RCC 7860 (cell line): ENCODE measurements at places on chromosomes 11 and 22.
A peak's percentile ranks its signal among the peaks of the same experiment; 100 is the strongest.

GRCh38 chr11:94557421-94557820 is 9.7 kb upstream of the PIWIL4 start:
- no peak for DNase-seq

GRCh38 chr11:47270331-47271271 is 668 bp downstream of the MADD start:
- no peak for DNase-seq

- no peak for DNase-seq
Observed at GRCh38 chr11:75632450-75632849, 36.4 kb downstream of the MAP6 start.

DNA sequence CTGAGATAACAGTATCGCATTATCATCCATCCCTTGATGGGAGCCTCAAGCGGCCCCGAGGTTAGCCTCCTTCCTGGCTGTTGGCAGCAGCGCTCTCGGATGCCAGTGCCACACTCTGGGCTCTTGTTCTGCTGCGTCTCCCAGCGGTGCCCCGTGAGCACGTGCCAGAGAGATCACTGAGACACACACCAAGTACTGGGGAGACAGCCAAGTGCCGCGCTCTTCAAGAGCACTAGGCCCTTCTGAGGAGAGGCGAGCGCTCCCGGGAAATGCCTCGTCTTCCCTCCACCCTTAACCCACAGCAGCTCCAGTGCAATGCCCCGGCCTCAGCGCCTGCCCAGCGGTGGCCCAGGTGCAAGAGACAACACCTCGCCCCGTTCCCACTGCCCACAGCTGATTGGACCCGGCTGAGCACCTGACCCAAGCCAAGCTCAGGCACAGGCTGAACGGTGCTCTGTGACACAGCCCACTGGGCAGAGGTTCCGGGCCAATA is 248.3 kb upstream of the NARS2 start:
- DNase-seq, result no peak

DNA sequence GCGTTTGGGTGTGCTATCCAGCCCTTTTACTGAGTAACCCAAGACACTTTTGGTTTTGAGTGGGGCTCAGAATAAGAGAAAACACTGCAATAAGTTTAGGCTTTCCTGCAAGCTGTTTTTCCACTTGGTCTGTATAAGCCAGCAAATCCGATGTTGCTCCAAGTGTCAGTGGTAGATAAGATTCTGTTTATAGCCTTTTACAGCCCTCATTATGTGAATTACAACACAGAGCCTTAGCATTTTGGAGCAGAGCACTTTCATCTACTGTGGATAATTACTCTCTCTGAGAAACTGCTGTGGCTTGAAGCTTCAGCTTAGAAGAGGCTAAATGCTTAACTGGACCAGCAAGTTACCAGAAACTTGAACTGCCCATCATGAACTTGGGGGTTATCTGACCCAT is 601.1 kb downstream of the JRKL start:
- no peak for DNase-seq

- peak; percentile 3 for DNase-seq
Observed at GRCh38 chr11:65615950-65616574, 486 bp downstream of the PCNX3 start.

GRCh38 chr22:17847360-17848078 is 73.2 kb upstream of the BID start:
- DNase-seq, result no peak

DNA sequence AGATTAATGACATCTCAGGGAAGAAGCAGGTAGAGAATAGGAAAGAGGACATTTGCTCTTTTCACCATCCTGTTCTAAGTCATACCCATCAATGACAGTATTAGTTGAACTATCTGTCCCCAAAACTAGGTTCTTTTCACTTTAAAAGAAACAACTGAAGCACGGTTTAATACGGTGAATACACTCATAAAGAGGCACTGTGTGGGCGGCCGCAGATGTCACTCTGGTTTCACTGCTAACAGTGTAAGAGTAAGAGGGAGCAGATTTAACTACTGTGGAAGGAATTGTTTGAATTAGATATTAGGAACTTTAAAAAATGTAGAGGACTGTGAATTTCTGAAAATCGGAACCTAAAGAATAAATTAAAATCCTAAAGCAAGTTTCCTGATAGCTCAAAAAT is 49.5 kb downstream of the VSIG10L2 start:
- DNase-seq, result no peak

GRCh38 chr11:121931748-121932352 is 184.2 kb downstream of the BLID start:
- DNase-seq, result no peak

DNA sequence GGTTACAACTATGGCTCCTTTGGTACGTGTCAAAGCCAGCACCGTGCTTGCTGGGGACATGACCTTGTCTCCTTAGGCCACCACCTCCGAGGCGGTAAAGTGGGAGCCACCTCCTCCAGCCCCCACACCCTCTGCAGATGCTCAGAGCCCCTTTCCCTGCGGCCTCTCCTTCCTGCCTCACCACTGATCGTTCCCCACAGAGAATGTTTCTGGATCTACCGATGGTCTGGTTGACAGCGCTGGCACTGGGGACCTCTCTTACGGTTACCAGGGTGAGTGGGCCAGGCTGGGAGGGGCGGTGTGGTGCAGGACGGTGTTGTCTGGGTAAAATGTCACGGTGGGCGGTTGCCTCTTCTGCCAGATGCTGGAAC is 8.9 kb downstream of the SIDT2 start:
- no peak for DNase-seq

DNA sequence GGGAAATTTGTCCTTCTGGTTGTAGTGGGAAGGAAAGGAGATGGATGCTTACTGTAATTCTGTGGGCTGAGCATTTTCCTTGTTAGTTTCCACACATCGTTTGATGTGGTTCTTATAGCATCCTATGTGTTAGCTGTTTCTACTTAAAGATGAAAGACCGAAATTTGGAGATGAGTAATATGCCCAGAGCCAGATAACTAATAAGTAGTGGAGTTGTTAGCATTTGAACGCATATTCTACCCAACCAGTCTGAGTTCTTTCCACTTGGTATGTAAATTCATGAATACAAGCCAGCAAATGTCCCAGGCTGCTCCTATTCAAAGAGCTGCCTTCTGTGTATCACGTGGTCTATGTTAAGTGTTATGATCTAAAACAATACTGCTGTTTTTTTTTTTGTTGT is 14.6 kb downstream of the SPECC1L start:
- no peak for DNase-seq

DNA sequence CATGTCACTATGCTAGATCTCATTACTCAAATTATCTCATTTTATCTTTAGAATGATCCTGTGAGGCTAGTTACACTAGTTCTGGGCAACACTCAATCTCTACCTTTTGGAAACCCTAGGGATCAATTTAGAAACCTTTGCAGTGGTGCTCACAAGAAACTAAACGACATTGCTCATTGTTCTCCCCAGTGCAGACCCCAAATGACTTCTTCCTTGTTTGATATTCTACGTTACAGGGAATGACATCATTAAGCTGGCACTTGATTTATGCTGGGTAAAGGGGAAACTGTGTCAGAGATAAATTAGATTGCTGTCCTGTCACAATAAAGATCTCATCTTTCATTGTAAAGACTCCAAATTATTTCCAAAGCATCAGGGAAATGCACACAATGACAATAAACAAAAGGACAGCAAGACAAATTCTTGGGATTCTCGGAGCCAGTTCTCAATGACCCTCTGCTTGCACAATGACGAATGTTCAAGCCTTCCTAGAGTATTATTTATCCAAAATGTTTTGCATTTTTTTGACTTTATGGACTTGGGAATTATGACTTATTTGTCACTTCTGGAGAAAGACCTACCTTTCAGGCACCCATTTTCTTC is 1121.8 kb upstream of the TENM4 start:
- no peak for DNase-seq

DNA sequence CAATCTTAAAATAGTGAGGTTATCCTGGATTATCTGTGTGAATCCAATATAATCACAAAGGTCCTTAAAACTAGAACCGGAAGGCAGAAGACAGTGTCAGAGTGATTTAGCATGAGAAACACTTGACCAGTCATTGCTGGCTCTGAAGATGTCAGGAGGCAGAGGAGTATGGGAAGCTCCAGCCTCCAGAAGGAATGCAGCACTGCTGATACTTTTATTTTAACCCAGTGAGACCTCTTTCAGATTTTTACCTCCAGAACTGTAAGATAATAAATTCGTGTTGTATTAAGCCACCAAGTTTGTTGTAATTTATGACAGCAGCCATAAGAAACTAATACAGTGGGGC is 134.4 kb upstream of the ZC3H12C start:
- no peak for DNase-seq

GRCh38 chr11:94774345-94774744 is 6.2 kb downstream of the AMOTL1 start:
- no peak for DNase-seq

- DNase-seq, result no peak
Observed at GRCh38 chr22:24578355-24579257, 14.3 kb downstream of the LRRC75B start.

GRCh38 chr22:27116312-27117086 is 459.1 kb downstream of the MIAT start:
- peak; percentile 62 for DNase-seq

DNA sequence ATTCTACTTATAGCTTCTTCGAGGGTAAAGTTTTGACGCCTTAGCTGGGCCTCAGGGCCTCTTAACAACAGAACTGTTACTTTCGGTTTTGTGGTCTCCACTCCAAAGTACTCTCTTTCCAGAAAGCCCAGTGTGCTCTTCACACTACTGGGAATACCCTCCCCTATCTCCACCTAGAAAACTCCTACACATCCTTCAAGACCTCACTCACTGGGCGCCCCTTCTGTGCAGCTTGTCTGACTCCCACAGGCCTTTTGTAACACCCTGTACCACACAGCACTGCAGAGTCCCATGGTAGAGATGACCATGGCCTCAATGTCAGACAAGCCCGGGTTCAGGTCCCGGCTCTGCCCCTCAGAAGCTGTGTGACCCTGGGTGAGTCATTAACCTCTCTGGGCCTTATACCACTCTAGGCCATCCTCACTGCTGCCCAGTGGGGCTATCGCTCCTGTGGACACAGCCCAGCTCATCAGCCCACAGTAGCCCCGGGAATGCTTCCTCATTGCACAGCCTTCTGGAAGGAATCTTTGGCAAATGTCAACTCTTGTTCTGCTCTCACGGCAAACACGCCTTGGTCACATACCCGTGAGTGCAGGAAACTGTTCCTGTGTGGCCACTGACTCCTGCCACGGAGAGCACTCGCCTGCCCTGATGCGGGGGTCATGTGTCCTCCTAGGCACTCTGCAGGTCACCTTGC is 51.4 kb downstream of the SHISAL1 start:
- no peak for DNase-seq

- no peak for DNase-seq
Observed at GRCh38 chr22:26487996-26488395, 4.3 kb downstream of the SRRD start.

GRCh38 chr11:121199516-121199915 is 93.1 kb upstream of the SC5D start:
- no peak for DNase-seq

GRCh38 chr11:66048547-66049323 is at the start of gene GAL3ST3:
GAL3ST3 (minus strand) TSS chr11:66049161; CDS start chr11:66045415, 3,746 bp downstream.
- no peak for DNase-seq
